Naive B cell (primary cell): ENCODE measurements at places on chromosomes 3 and 15. TPM values are rescaled to one million over a fixed set of nuclear protein-coding genes. Genes with fewer than 3 reads are reported as not detected.

Gene DPPA4
- 2.9 TPM for polyA plus RNA-seq

Gene TM4SF18
- polyA plus RNA-seq = not detected

Gene KCNH8
- polyA plus RNA-seq = 3.5 TPM

Gene CKMT1B
- not detected for polyA plus RNA-seq

Gene GUCA1C
- polyA plus RNA-seq = not detected

Gene PLCH1
- polyA plus RNA-seq = not detected

Gene OR5K2
- not detected for polyA plus RNA-seq

Gene NPAP1
- polyA plus RNA-seq = not detected

Gene STRC
- not detected for polyA plus RNA-seq

Gene MUSTN1
- polyA plus RNA-seq = 0.76 TPM

Gene ANKRD28
- polyA plus RNA-seq = 5.6 TPM
